ENCODE measurements at places on chromosomes 1 and 21.

DNA sequence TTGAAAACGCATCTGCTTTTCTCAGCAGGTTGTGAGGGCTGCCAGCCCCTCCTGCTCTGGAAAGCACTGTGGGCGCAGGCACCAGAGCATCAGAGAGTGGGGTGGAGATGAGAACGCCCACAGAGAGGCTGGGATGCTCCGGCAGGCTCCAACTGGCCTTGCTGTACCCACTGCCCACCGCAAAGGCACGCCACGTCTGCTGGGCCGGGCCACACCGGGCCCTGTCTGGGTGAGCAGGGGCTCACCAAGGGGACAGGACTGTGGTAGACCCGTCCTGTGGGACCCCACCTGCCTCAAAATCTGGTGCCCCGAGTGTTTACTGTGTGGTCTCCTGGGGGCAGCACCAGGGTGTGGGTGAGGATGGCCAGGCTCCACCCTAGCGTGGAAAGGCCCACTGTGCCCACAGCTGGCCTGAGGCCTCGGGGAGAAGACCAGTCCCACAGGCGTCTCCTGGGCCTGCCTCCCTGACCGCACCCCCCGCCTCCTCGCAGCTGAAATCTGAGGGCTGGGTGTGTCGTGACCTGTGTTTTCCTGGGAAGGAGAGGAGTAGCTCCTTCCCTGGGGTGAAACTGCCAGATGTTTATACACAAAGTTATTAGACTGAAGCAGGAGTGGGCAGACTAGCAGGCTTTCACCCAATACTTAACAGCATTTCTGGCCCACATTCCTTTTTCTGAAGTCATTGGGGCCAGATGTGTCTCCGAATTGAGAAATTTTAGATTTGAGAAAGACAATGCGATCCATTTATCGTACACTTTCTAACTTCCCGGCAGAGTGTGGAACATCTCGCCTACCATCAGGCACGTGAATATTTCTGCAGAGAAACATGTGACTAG, 53.8 kb downstream of the STUM start:
- no peak for DNase-seq

GRCh38 chr1:23722652-23723051, 20.6 kb upstream of the ELOA start:
- DNase-seq: no peak

- no peak for DNase-seq
These were observed 63.6 kb downstream of the GADD45A start for GRCh38 chr1:67748630-67749029.

GRCh38 chr1:86704972-86705664, 742 bp downstream of the SH3GLB1 start:
- no peak for DNase-seq

DNA sequence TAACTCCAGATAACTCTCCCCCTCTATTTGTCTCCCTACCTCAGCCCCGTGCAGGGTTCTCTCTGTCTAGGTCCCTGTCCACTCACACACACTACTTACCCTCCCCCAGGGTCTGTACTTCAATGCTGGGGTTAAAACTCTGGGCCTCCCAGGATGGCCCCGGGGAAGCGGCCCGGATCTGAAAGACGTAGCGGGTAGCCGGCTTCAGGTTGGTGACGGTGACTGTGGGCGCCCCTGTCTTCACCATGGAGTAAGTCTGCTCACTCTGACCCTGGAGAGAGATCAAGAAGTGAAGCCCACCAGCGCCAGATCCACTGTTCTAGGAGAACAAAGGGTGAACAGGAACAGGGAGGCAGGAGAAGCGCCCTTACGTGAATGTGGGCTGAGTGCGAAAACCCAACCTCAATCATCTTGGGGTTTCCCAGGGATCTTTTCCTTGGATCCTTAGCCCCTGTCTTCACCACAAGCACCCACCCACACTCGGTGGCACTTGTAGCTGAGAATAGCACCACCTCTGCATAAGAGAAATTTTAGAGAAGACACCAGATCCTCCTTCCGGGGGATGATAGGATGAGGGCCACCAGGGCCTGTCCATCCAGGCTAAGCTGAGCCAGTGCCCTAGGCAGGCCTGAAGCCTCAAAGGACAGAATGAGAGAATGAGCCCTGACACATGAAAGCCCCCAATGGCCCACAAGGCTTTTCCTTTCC, 33.5 kb downstream of the EPHA10 start:
- DNase-seq: no peak

DNA sequence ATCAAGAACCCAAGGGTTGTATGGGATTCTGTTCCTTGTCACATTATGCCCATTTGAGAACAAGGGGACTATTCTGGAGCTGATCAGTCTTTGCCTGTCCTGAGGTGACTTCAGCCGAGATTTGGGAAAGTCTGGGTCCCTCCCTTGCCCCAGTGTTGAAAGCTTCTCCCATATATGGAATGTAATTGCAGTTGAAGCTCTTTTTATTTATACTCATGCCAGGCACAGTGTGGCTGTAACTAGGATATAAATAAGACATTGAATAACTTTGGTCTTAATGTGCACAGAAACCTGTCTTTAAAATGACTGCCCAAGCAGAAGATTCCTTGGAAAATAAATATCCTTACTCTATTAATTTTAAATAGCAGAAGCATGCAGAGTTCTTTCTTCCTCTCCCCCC, 15.2 kb downstream of the AKNAD1 start:
- no peak for DNase-seq

DNA sequence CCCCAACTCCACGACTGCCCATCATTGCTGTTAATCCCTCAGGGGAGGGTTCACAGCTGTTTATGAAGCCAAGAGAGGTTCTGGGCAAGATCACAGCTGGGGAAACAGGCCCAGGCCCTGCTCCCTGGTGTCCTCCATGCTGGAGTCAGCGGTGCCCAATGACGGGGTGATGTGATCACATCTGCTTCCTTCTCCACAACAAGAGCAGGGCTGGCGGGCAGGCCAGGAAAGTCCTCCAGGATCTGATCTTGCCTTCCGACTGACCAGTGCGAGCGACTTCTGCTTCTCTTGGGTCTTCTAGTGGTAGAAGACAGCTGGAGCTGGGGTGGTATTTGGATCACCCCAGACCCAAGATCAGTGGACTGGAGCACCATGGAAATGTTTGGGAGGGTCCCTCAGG, 951 bp upstream of the LINGO4 start:
- DNase-seq: no peak

- DNase-seq: no peak
These were observed 709.4 kb downstream of the MRPL39 start for GRCh38 chr21:24897883-24898282.
